ENCODE measurements at places on chromosomes 4 and X.
A peak's percentile ranks its signal among the peaks of the same experiment; 100 is the strongest.

DNA sequence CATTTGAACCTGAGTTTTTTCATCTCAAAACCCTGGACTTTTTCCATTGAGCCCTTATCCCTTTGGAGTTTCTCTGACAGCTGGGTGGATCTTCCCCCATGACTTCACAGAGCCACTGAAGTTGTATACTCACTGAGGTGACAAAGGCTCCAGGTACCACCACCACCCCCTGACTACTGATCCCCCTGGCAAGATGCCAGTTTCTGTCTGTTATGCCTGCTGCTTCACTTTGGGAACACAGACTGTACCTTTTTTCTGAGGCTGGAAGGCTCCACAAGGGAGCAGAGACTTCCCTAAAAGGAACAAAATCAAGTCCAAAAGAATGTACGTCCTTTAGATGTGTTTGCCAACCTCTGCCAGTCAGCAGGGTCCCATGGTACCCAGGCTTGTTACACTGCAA is 160.3 kb upstream of the JADE1 start:
- no peak for DNase-seq

DNA sequence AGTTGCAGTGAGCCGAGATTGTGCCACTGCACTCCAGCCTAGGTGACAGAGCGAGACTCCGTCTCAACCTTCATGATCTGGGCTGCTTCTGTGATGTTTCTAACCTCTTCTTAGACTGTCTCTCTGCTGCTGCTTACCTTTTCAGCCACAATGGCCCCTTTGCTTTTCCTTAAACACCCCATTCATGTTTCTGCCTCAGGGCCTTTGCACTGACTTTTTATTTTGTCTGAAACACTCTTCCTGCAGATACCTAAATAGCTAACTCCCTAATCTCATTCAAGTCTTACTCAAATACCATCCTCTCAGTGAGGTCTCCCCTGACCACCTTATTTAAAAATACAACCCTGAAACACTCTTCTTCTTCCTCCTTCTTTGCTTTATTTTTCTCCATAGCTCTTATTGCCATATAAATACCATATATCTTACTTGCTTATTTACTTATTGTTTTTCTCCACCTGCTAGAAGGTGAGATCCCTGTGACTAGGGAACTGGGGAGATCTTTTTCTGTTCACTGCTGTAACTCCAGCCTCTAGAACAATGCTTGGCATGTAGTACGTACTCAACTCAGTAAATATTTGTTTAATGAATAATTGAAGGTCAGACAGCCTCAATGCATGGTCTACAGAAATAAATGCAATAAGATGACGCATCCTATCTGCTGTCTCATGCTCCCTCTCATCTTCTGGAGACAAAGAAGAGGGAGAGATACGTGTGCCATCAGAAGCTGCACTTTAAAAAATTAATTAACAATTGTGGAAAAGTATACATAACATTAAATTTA is 43.8 kb upstream of the SETD7 start:
- DNase-seq: peak; percentile 4

- no peak for DNase-seq
Measured at GRCh38 chr4:169117591-169118081, 107.6 kb upstream of the CBR4 start.

- no peak for DNase-seq
Measured at GRCh38 chrX:141714680-141715079, 16.1 kb upstream of the SPANXD start.

DNA sequence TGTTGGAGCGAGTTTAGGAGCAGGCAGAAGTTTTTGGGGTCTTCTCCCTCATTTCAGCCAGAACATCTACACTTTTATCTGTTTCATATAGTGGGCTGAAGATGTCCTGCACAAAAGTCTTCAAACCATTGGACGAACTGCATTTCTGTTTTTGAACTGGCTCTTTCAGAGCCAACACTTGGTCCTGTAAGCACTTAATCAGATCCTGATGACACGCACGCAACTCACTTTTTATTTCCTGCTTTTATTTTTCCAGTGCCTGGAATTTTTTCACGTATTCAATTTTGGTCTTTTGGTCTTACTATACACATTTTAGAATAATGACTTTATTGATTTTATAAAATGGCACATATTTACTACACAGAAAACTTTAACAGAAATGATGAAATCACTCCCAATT is 40.2 kb upstream of the NKX3-2 start:
- no peak for DNase-seq
